ENCODE measurements at places on chromosomes 12 and 14.

- DNase-seq: no peak
These were observed 34.1 kb downstream of the TMEM233 start for GRCh38 chr12:119627686-119628085.

DNA sequence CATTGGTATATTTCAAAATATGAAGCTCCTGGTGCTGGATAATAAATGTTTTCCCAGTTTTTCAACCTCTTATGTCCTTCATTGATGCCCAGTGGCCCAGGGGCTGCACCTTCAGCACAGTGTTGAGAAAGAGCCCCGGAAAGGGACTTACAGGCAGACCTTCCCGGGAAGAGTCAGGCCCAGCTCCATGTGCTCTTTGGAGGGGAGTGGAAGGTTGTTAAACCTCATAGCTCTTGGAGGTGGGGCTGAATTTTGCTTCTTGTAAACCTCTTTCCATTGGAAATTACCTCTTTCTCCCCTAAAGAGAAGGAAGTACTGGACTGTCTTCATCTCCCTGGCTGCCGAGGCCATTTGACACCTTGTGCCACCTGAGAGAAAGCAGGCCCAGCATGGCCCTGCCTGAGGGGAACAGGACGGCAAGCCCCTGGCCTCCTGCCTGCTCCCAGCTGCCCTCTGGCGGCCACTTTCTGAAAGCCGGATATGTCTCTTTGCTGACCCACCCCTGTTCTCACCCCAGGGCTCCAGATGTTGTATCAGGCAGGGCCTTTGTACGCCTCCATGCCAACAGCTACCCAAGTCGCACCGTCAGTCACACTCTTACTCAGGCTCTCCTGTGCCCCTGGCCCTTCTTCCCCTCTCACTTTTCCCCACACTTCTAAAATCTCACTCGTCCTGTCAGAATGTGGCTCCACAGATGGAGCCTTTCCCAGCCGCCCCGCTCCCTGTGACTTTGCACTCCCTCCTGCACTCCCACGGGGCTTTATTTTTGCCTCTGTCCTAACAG lies 43.0 kb downstream of the EVL start:
- peak; percentile 88 for DNase-seq

GRCh38 chr14:59819446-59820088 lies 51.0 kb downstream of the RTN1 start:
- DNase-seq: no peak

DNA sequence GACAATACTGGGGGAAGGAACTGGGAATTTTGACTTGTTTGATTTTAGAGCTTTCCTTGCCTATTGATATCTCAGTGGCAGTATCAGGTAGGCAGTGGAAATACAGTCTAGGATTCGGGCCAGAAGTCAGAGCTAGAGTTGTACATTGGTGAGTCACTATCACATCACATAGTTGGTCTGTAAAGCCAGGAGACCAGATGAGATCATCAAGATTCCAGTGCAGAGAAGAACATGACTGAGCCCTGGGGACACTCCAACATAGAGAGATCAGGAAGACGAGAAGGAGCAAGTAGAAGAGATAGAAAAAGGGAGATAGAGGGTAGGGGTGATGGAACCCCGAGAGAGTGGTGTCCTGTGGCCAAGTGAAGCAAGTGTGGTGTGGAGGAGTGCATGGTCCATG lies 46.6 kb upstream of the NR1H4 start:
- DNase-seq: peak; percentile 49

DNA sequence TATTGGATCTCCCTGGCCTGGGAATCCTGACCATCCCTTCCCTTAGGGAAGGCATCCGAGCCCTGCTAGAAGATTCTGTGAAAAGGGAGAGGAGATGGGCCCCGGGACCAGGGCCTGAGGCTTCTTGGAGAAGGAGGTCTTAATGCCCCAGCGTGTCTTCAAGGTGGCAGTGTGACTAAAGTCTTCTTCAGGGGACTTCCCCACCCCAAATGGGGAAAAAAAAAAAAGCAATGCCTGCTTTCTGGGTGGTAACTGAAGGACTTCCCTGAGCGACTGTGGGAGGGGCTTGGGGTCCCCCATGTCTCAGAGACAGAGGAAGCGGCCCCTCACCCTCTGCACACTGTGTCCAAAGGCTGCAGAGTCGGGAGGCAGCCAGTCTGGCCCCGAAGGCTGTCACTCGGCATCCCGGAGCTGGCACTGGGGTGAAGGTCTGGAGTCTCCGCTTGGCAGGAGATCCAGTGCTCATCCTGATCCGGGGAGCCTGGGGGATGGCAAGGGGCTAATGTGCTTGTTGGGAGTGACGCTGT lies 7.8 kb upstream of the PGF start:
- no peak for DNase-seq

DNA sequence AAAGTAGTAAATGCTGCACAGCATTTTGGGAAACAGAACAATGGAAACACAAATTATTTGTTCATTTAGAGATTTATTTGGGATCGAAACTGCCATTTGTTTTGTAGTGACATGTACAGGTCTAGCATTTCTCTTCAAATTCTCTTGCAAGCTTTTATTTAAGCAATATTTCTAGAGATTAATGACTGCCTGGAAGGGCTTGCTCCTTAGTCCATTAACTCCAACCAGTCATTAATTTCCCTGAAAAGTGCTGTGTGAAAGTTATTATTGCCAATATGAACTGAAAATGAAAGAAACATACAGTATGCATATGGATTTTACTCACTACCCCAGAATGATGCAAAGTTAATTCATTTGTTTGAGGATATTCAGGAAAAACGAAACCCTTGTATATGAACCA lies 1349.6 kb upstream of the FLRT2 start:
- no peak for DNase-seq

GRCh38 chr14:99802301-99803105 lies 9.3 kb downstream of the EML1 start:
- no peak for DNase-seq

- DNase-seq: no peak
These were observed 71.5 kb upstream of the SFSWAP start for GRCh38 chr12:131639270-131639940.

DNA sequence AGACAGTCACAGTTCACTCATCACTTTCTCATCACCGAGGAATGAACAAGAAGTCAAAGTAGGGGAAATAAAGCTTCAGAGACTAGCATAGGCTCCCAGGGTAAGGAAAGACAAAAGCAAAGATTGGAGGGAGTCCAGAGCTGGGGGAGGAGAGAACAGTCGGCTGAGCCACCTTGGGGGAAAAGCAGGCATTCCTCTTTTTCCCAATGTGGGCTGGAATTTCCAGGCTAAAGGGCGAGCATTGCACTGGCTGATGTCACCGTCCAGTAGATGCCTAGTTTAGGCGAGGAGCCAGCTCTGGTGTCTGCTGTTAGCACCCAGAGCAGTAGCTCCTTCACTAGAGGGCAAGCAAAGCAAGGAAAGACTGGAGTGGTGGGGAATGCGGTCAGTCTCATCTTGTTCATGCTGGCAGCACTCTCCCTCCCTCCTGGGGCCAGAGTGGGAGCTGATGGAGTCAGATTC lies 8.5 kb upstream of the KRT75 start:
- no peak for DNase-seq

DNA sequence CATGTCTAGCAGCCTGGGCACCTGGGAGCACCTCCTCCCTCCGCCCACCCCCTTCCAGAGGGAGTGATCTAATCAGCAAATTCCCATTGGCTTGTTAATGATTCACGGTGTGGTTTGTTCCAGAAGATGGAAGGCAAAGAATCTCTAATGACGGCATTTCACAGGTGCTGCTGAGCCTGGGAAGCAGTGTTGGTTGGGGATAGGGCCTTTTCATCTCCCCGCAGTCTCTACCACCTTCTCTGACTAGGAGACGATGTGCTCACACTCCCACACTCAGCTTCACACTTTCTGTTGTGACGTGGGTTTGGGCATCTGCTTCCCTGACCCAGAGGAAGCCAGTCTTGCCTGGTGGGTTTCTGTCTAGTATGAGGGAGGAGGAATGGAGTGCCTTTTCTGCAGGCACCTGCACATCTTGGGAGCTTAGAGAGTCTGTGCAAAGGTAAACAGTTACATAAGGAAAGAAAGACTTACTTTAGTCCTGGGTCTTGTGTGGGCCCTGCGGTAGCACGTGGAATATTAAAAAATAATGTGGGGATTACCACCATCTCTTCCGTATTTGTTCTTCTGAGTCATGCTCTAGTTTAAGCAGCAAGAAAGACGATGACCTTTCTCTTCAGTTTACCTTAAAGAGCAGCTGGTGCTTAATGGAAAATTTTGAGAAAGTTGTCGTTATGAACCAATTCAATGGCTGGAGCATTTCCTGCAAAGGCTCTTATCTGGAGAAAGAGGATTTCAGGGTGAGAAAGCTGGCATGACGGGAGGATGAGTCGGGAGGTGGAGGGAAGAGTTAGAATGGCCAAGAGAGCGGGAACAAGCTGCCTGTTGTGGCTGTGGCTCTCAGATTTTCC lies 70.6 kb upstream of the ARHGAP5 start:
- no peak for DNase-seq

DNA sequence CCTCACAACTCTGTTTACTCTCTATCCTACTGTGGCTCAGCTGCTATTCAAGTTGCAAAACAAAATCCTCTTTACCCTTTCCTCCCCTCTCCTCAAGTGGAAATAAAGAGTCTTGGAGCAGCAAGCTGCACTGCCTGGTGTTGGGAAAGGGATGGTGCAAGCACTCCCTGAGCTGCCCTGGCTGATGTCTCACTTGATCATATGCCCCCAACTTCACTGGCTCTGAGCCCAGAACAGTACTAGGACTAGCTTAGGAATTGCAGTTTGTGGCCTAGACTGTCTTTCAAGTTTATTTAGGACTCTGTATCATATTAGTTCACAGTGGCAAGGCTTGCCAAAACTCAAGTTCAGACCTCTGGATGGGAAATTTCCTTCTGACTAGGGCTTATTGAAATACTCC lies 1683.8 kb upstream of the SEL1L start:
- DNase-seq: no peak

Data from 8988T (cell line).